Smooth muscle cell of the umbilical artery (primary cell): ENCODE measurements at places on chromosomes 4 and X. TPM values are rescaled to one million over a fixed set of nuclear protein-coding genes. Genes with fewer than 3 reads are reported as not detected.

The PDGFC gene
- total RNA-seq = 70.7 and 140 TPM in 2 replicates

The P2RY4 gene
- total RNA-seq = 0.14 TPM in 1 of 2 replicates, not detected in the other

The SULT1B1 gene
- 0.59 and 6.0 TPM in 2 replicates for total RNA-seq

The DCAF8L2 gene
- not detected in 2 replicates for total RNA-seq

The TRAM1L1 gene
- total RNA-seq = 3.3 and 3.6 TPM in 2 replicates

The NAA11 gene
- total RNA-seq = not detected in 2 replicates

The CYBB gene
- not detected in 2 replicates for total RNA-seq

The NLRP2B gene
- total RNA-seq = not detected in 2 replicates

The RHOXF2B gene
- total RNA-seq = not detected in 2 replicates

The ATP1B4 gene
- not detected in 2 replicates for total RNA-seq

The RHOH gene
- total RNA-seq = under 0.01 TPM in 1 of 2 replicates, not detected in the other

The IL13RA2 gene
- total RNA-seq = 35.6 and 63.2 TPM in 2 replicates

The LRBA gene
- 49.0 and 59.7 TPM in 2 replicates for total RNA-seq

The CXorf51A gene
- total RNA-seq = not detected in 2 replicates

The PIR gene
- total RNA-seq = 9.5 and 13.7 TPM in 2 replicates

The FAM47C gene
- not detected in 2 replicates for total RNA-seq

The PTCHD1 gene
- total RNA-seq = not detected in 2 replicates

The VCX3B gene
- total RNA-seq = not detected in 2 replicates

The IL2RG gene
- total RNA-seq = not detected in 2 replicates

The GPAT3 gene
- total RNA-seq = 2.7 and 8.5 TPM in 2 replicates

The UGT2B10 gene
- total RNA-seq = not detected in 2 replicates

The PRRG3 gene
- total RNA-seq = not detected in 2 replicates

The LINC00632 gene
- 13.4 and 17.0 TPM in 2 replicates for total RNA-seq

The NRK gene
- total RNA-seq = 0.51 and 1.8 TPM in 2 replicates

The TMEM255A gene
- under 0.01 and 0.05 TPM in 2 replicates for total RNA-seq

The PDZD11 gene
- 41.6 and 44.8 TPM in 2 replicates for total RNA-seq

The ZNF732 gene
- 0.30 and 0.32 TPM in 2 replicates for total RNA-seq

The SLC6A14 gene
- not detected in 2 replicates for total RNA-seq

The ZNF81 gene
- total RNA-seq = 8.0 and 9.2 TPM in 2 replicates

The BRS3 gene
- not detected in 2 replicates for total RNA-seq

The PABPC1L2A gene
- not detected in 2 replicates for total RNA-seq

The ETDA gene
- total RNA-seq = not detected in 2 replicates

The ZCCHC18 gene
- total RNA-seq = 0.30 and 0.88 TPM in 2 replicates

The LAMTOR3 gene
- 44.1 and 49.6 TPM in 2 replicates for total RNA-seq

The LEF1 gene
- total RNA-seq = under 0.01 and 0.28 TPM in 2 replicates

The HSFX1 gene
- total RNA-seq = 0.89 and 1.6 TPM in 2 replicates

The GAB3 gene
- 2.4 and 3.5 TPM in 2 replicates for total RNA-seq

The CDX4 gene
- total RNA-seq = not detected in 2 replicates

The KLHL4 gene
- 6.8 and 7.1 TPM in 2 replicates for total RNA-seq

The ZFYVE28 gene
- 8.0 and 8.1 TPM in 2 replicates for total RNA-seq

The PPEF2 gene
- total RNA-seq = not detected in 2 replicates

The MPP1 gene
- total RNA-seq = 13.4 and 17.9 TPM in 2 replicates

The PPP1R2C gene
- not detected in 2 replicates for total RNA-seq

The PASD1 gene
- total RNA-seq = not detected in 2 replicates

The TKTL2 gene
- not detected in 2 replicates for total RNA-seq

The RAB33A gene
- 1.8 and 9.8 TPM in 2 replicates for total RNA-seq

The CCKAR gene
- total RNA-seq = 0.09 and 0.30 TPM in 2 replicates

The PPP4R3C gene
- not detected in 2 replicates for total RNA-seq

The SSX3 gene
- total RNA-seq = not detected in 2 replicates
